CD4-positive, alpha-beta T cell treated with Interleukin-4 for 4 hours (primary cell): ENCODE measurements at places on chromosomes 2 and 18.

DNA sequence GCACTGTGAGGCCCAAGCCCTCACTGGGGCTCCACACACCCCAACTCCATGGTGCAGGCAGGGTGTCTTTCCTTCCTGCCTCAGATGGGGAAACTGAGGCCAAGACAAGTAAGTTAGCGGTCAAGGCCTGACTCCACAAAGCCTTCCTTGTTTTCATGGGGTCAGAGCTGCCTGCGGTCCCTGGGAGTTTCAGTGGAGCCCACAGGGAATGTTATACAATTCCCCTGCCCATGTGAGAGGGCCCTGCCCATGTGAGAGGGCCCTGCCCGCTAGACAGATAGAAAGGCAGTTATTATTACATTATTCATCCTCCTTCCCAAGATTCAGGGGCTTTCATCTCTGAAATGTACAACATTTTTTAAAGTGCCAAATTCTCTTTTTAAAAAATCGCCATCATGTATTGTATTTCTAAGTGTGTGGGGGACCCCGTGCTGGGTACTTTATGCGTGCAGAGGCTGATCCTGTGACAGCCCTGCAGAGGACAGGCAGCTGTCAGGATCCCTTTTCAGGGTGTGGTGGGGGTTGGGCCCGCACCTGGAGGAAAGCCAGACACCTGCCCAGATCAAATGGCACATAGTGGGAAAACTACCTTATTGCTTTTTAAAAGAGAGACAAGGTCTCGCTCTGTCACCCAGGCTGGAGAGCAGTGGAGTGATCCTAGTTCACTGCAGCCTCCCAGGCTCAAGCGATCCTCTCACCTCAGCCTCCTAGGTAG lies 23.4 kb downstream of the FBLN7 start:
- no peak for DNase-seq

DNA sequence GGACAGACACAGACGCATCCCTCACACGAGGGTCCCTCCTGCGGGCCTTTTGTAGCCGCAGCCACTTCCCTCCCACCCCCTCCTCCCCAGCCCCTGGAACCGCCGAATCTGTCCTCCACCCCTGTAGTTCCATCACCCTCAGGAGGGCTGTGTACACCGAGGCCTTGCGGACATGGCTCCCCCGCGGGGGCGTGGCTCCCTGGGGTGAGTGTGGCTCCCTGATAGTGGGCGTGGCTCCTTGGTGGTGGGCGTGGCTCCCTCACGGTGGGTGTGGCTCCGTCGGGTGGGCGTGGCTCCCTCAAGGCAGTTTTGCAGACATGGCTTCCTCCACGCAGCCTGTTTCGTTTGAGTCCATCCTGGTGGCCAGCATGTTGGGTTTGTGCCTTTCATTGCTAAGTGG lies 420.7 kb upstream of the SALL3 start:
- no peak for DNase-seq

DNA sequence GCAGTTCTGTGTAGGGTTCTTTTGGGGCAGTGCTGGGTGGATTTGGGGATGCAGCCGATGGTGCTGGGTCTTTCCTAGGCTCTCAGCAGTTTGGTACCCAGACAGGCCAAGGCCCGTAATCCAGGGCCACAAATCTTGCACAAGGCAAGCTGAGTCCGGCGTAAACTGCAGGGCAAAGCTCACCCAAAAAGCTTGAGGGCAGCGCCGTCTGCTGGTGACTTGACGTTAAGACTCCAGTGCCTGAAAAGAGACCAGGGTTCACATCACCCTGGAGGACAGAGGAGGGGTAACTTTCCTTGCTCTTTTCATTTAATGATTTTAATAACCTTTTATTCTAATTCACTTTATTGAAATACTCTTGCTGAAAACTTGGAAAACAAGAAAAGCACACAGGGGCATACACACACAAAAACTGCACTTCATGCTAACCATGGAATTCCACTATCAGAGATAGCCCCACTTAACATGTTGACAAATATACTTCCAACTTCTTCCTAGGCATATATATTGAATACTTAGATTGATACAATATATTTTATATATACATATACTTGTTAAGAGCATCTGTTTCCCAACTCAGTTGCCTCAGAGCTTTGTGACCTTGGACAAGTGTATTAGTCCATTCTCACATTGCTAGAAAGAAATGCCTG lies 38.9 kb downstream of the CNGA3 start:
- DNase-seq = peak; percentile 60

GRCh38 chr2:120871016-120871635 lies 135.5 kb downstream of the GLI2 start:
- no peak for DNase-seq

DNA sequence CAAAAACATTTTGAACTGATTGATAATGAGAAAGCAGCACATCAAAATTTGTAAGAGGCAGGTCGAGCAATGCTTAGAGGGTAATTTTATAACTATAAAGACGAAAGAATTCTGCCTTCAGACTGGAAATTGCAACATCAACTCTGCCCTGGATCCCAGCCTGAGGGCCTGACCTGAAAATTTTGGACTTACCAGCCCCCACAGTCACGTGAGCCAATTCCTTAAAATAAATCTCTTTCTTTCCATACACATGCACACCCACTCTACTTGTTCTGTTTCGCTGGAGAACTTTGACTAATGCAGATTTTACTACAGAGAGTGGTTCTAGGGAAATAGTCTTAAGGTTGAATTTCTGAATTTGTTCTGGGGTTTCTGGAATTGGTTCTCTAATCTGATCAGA lies 14.6 kb upstream of the ACOXL start:
- no peak for DNase-seq

DNA sequence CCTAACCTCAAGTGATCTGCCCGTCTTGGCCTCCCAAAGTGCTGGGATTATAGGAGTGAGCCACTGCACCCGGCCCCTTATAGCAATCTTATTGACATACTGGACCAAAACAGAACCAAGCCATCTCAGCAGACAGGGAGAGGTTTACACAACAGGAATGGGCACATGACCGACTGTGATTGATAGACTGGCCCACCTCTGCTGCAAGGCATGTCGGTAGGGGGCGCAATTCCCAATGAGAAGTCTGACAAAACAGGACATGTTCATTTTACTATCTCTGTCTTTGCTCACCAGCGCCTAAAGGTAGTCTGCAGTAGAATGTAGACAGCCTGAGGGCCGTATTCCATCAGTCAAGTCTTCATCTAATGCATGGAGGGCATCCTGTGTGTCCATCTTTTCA lies 2.0 kb downstream of the LYPD6B start:
- DNase-seq = peak; percentile 29

GRCh38 chr2:223050188-223050587 lies 1.8 kb upstream of the KCNE4 start:
- DNase-seq = no peak

- DNase-seq = no peak
Measured at GRCh38 chr18:13640266-13640860, 86.0 kb downstream of the FAM210A start.

DNA sequence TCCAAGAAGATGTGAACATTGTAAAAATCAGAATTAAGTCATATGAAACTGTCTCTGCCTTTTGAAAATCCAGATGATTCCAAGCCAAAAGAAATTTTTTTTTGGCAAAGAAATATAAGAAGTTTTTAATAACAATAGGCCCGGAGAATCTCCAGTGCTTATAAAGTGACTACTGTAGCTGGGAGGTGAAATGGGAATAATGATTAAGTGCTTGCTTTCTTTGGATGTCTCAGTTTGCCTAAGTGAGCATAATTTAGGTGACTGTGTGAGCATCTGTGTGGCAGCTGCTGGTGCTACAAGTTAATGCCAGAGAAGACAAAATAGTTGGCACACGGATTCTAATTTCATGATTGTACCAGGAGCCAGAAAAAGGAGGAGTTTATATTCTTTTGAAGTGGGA lies 185.0 kb downstream of the LTBP1 start:
- no peak for DNase-seq

- no peak for DNase-seq
Measured at GRCh38 chr2:71995067-71995665, 152.5 kb downstream of the CYP26B1 start.

DNA sequence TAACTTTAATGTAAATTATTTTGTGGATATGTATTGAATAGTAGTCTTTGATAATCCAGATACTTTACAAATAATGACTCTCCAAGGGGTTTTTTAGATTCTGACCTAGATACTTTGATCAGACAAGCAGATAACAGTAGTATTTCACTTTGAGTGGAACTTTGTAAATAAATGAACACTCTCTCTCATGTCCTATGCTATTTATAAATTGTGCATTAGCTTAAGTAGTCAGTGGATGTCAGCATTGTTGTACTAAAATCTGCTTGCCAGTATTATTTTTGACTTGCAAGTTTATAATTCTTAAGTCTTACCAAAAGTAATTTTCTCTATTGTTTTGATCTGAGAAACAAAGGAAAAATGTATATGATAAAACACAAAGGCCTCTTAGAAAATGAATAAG lies 1113.1 kb upstream of the NRXN1 start:
- DNase-seq = no peak

- DNase-seq = no peak
Measured at GRCh38 chr18:69957747-69958146, 10.1 kb upstream of the CD226 start.
